ENCODE measurements at places on chromosomes 3 and 15. TPM values are rescaled to one million over a fixed set of nuclear protein-coding genes. Genes with fewer than 3 reads are reported as not detected.

The KIF9 gene
- 5.3 TPM for total RNA-seq

The AGBL1 gene
- 0.05 TPM for total RNA-seq

The TGM4 gene
- total RNA-seq, result not detected

The TMCO5A gene
- total RNA-seq, result not detected

The EPB42 gene
- total RNA-seq, result not detected

The GHSR gene
- total RNA-seq, result not detected

The ATP10A gene
- total RNA-seq, result 22.4 TPM

The CEMIP gene
- not detected for total RNA-seq

The SH2D7 gene
- not detected for total RNA-seq

The GP5 gene
- total RNA-seq, result 0.37 TPM

The ACOX2 gene
- not detected for total RNA-seq

The AP3B2 gene
- 0.39 TPM for total RNA-seq

The SLC12A1 gene
- not detected for total RNA-seq

The OXSM gene
- 18.1 TPM for total RNA-seq

The PLA2G4F gene
- not detected for total RNA-seq

The SKOR1 gene
- total RNA-seq, result 0.18 TPM

The SNAPC5 gene
- 30.1 TPM for total RNA-seq

The ECE2 gene
- total RNA-seq, result not detected

The GOLGA8Q gene
- 0.32 TPM for total RNA-seq

The GMNC gene
- total RNA-seq, result not detected

The KIF15 gene
- total RNA-seq, result 51.7 TPM

The UBA7 gene
- total RNA-seq, result 85.5 TPM

Measured in activated CD4-positive, alpha-beta T cell treated with anti-CD3 and anti-CD28 coated beads for 36 hours (primary cell).